Pulmonary artery endothelial cell (primary cell): ENCODE measurements at places on chromosomes 6 and 20. TPM values are rescaled to one million over a fixed set of nuclear protein-coding genes. Genes with fewer than 3 reads are reported as not detected.

GRCh38 chr6:46954837-46955451, 33.2 kb upstream of the ADGRF5 start:
- no peak for DNase-seq

DNA sequence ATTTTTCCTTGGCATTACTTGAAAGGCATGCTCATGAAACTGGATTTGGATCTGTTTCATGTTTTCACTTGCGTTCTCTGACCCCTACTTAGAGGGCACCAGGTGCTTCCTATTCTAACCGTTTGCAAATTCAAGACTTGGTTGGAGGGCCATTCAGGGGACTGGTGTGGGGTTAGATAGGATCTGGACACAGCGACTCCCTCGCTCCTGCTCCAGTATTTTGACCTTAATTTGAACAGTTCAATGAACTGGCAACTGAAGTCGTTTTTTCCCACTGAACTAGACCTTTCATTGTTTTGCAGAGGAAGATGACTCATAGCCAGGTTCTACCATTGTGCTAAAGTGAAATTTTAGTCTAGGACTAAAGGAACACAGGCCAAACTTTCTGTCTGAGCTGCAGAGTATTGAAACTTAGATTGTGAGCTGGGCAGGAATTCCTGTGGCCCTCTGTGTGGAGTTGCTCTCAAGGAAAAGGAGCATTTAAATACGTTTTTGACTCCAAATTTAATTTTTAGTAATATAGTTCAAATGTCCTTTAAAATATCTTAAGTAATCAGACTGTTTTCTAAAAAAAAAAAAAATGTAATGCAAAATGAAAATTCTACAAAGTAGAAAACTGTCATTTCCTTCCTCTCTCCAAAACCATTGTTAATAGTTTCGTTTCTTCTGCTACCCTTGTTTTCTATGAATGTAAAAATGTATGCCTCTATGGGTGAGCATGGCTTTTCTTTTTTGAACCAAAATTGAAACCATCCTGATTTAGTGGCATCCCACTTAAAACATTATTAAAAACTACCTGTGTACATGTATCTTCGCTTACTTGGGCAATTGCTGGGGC, 64.8 kb downstream of the UTRN start:
- DNase-seq, result peak; percentile 100

DNA sequence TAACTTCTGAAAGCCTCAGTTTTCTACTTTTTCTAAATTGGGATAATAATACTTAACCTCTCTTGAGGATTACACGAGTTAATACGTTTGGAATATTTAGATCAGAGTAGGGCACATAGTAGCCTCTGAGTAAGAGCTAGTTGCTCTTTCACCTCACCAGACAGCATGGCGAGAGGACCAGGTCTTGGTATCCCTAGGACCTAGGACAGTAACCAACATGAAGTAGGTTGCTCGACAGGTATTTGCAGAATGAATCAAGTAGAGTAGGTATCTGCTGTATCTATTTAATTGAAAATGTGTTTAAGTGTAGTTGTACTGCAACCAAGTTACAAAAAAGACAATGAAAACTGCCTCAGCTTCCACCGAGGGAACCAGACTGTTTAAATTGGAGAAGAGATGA, 1.4 kb downstream of the CDC5L start:
- DNase-seq, result no peak

GRCh38 chr6:3444276-3445088, 12.4 kb downstream of the SLC22A23 start:
- no peak for DNase-seq

DNA sequence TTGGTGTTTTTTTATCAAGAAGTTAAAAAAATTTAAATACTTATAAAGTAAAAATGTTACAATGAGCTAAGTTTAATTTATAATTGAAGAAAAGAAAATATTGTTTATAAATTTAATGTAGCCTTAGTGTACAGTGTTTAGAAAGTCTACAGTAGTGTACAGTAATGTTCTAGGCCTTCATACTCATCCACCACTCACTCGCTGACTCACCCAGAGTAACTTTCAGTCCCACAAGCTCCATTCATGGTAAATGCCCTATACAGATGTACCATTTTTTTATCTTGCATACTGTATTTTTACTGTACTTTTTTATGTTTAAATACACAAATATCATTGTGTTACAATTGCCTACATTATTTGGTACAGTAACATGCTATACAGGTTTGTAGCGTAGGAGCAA, 26.0 kb downstream of the HTR1E start:
- DNase-seq, result no peak

- DNase-seq, result no peak
Measured at GRCh38 chr6:47792216-47792733, 10.4 kb downstream of the OPN5 start.

DNA sequence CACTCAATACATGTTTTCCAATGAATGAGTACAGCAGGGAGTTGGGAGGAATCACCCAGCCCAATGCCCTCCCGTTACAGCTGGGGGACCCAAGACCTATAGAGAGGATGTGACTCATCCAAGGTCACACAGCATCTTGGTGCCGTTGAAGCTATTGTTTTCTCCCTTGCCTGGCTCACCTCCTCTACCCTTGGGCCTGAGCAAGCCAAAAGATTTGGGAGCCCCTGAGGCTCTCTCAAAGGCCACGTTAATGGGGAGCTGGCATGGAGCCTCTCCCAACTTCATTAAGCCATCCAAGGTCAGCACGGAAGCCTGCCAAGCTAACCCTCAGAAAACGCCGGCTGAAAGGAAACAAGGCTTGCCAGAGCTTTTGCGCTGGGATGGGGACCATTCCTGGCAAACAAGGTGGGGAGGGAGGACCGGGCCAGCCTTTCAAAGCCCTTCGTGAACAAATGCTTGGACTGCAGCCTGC, 30.4 kb downstream of the KCNB1 start:
- DNase-seq, result peak; percentile 71

DNA sequence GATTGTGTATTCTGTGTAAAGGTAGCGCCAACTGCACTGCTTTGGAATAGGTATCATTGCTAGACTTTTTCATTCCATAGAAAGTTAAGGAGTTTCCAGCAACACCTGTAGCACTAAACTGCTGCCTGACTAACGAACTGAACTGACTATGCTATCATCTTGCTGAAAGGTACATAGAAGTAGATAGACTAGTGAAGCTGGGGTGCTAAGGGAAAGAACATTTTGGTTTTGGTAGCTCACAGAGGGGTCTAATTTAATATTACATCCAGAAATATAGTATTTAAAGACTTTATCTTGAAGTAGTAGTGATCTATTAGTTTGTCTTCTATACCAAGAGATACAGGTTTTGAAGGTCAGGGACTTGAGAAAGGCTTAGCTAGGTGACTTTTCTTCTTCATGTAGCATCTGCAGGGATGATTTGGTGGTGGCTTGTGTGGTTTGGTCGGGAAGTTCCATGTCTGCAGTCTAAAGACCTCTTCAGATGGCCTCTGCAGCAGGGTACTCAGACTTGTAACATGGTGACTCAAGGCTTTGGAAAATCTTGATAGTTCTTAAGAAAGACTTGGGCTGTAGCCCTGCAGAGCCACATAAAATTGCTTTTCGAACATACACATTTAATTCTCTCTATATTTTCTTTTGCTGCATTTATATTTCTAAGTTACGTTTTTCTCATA, 10.2 kb downstream of the SENP6 start:
- no peak for DNase-seq

DNA sequence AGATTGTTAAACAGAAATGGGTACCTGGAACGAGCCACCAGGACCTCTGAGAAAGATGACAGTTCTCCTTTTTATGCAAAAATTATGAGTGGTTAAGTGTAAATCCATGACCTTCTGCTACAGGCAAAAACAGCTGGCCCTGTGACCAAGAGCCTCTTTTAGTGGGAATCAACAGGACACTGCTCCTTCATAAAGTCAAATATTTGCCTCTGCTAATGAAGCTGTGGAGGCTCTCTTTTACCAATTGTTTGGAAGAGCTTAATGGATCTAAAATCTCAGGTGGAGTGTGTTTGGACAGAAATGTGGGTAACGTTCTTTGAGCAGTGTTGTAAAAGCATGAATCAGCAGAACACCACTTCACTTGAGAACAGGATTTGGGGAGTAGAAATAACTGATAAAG, 117.5 kb upstream of the PCSK2 start:
- no peak for DNase-seq

- DNase-seq, result no peak
Measured at GRCh38 chr20:44711237-44711636, 3.9 kb upstream of the CCN5 start.

- DNase-seq, result no peak
Measured at GRCh38 chr20:52305858-52306257, 114.3 kb upstream of the ZFP64 start.

GRCh38 chr6:128482642-128483041, 37.8 kb downstream of the PTPRK start:
- DNase-seq, result no peak

DNA sequence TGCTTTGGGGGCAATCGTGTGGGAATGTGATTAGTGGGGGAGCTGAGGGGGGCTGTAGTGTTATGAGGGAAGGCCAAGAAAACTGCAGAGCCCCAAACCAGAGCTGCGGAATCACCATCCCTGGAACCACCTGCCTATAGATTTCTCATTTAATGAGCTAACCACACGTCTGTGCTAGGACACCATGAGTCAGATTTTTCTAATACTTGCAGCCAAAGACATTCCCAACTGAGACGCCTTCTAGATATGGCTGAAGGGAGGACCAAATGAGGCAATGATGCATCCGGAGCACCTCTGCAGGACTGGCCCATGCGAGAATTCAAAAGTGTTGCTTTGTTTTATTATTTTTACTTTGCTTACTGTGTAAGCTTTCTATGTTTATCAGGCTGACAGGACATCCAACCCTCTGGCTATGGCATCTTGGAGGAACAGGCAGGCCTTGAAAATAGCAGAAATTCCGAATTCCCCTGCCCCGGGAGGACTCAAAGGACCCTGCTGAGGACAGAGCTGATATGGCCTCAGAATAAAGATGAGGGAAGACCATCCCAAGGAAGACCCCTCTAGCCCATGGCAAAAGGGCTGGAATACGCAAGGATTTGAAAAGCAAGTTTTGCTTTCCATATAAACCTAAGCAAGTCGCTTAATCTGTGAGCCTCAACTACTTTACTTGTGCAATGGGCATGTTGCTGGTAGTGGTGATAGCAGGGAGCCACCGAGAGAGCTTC, 3.1 kb upstream of the PTGIS start:
- no peak for DNase-seq

GRCh38 chr6:166078294-166078693, 89.4 kb downstream of the TBXT start:
- no peak for DNase-seq

GRCh38 chr6:157075549-157076450, 247.5 kb downstream of the TMEM242 start:
- no peak for DNase-seq

DNA sequence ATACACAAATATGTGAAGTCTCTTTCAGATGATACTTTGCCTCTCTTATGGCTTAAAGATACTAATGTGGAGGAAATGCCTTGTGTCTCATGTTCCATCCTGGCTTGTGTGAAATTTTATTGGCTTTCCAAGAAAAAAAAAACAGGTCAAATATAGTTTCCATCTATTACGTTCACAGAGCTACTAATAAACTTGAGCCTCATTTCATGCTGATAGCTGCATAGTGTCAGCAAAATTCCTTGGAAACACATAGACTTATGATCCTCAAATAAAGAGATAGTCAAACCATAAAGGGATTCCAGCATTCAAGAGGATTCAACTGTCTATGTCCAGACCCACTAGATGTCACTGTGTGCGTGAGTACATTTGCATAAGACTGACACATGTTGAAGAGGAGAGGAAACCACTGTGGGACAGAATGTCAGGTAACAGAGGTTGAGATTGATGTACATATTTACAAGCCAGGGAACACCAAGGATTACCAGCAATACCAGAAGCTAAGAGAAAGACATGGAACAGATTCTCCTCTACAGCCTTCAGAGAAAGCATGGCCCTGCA, 266.6 kb downstream of the COL12A1 start:
- no peak for DNase-seq

DNA sequence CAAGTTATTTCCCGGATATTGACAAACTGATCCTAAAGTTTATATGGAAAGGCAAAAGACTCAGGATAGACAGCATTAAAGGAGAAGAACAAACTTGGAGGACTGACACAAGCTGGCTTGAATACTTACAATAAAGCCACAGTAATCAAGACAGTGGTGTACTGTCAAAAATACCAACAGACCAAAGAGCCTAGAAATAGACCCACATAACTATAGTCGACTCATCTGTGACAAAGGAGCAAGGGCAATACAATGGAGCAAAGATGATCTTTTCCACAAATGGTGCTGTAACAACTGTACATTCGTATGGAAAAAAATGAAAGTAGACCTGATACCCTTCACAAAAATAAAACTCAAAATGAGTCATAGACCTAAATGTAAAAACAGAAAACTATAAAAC, 46.0 kb downstream of the ABHD12 start:
- DNase-seq, result no peak

GRCh38 chr6:56693246-56693607, 50.5 kb upstream of the DST start:
- no peak for DNase-seq

GRCh38 chr20:10982692-10983091, 308.9 kb upstream of the JAG1 start:
- DNase-seq, result no peak

- DNase-seq, result peak; percentile 54
Measured at GRCh38 chr6:42901538-42901957, 14.3 kb upstream of the PTCRA start.

- no peak for DNase-seq
Measured at GRCh38 chr6:38100380-38100779, 280.9 kb downstream of the ZFAND3 start.

GRCh38 chr6:18400831-18401446, 13.8 kb downstream of the RNF144B start:
- peak; percentile 64 for DNase-seq

The RBM12 gene
- 64.1 and 70.8 TPM in 2 replicates for total RNA-seq

The CRISP2 gene
- not detected in 2 replicates for total RNA-seq

The XKR7 gene
- not detected in 2 replicates for total RNA-seq

The SFTA2 gene
- not detected in 2 replicates for total RNA-seq

The METTL24 gene
- not detected in 2 replicates for total RNA-seq

The MAS1 gene
- not detected in 2 replicates for total RNA-seq

The SAMD10 gene
- total RNA-seq, result 1.5 and 2.5 TPM in 2 replicates

The ADGRF1 gene
- not detected in 2 replicates for total RNA-seq

The GRIK2 gene
- not detected in 2 replicates for total RNA-seq
